CD14-positive monocyte (primary cell): ENCODE measurements at places on chromosomes 7 and 10.

DNA sequence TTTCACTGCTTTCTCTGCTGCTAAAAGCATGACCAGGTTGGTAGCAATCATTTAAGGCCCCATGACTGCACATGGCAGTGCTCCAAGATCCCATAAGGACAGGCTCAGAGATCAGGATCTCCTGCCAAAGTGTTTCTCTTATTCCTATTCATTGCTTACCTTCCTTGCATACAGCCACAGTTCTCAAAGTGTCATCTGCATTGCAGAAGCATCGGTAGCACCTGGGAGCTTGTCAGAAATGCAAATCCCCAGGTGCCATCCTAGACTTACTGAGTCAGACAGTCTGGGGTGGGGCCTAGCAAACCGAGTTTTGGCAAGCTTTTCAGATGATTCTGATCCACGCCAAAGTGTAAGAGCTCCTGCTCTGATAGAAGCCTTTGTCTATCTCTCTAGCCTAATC is 489.0 kb upstream of the AUTS2 start:
- DNase-seq = no peak

DNA sequence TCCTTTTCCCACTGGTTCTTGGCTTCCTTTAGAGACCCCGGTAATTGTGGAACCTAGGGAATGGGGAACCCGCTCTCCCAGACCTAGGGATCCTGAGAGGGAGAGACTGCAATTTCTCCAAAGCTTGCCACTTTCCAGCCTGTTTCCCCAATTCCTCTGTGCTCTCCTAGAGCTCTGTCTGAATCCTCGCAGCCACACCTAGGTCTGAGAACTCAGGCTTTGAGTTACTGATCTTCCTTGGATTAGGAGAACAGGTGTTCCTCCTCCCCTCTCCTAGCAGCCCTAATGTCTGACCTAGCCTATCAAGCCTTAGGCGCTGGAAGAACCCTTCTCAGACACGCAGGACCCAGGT is 20.0 kb downstream of the WNT8B start:
- DNase-seq = no peak

DNA sequence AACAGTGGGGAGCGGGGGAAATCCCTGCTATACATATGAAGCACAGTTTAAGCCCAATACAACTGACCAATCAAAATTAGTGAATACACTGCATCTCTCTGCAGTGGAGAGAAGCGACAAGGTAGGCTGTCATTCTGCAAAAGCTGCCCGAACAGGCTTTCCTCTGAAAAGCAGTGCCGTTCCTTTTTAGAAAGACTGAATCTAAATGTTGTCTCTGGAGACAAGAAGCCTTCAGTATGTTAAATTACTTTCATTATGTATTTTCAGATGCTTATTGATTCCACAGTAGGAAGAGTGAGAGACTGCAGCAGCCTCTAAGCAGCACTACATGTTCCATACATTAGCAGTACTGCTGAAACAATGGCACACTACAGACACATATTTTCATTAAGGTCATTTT is at the start of gene GPR22:
GPR22 (plus strand) TSS at position 129 of the 400 bp plus-strand sequence. CDS start 4,004 bp downstream, outside the sequence.
- DNase-seq = no peak

DNA sequence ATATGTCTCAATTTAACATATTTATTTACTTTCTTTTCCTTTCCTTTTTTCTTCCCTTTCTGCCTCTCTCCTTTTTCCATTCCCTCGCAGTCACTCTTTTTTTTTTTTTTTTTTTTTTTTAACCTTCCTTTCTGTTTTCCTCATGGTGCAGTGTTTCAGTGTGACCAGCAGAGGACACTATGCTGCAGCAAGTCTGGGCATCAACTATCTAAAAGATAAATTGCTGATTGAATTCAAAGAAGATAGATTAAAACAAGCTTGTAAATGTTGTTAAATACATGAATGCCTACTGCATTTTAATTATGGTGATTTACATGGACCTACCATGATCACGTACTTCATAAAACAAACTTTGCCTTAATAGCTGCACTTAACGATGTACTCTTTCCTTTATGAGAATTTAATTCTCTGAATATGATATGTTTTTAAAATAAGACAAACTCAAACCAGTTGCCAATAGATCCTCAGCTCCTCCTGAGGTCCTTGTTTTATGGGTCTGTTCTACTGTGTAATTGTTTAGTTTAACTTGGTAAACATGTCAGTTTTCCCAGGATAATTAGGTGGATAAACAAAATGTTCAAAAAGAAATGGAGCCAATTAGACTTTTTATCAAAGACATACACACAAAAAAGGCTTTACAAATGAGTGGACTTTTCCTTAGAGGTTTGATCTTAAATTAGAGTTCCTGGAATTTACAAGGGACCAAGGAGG is 101.0 kb upstream of the AGR3 start:
- DNase-seq = peak; percentile 29

GRCh38 chr7:16491148-16491547 is 25.6 kb upstream of the SOSTDC1 start:
- DNase-seq = no peak

DNA sequence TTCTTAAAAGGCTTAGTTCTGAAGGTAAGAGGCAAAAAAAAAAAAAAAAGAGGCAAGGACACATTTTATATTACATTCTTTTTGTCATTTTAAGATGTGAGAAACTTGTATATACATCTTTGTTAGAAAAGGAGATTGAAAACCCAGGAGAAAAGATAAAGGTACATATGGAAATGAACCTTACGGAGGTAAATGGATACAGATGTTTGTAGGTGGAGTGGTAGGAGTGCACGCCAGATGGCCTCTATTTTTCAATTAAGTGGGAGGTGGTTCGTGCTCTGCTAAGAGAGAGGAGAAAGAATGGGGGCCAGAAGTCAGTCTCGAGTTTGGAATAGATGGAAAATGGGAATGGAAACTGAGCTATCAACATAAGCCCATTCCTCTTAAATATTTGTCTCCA is 622.5 kb upstream of the GHITM start:
- no peak for DNase-seq

DNA sequence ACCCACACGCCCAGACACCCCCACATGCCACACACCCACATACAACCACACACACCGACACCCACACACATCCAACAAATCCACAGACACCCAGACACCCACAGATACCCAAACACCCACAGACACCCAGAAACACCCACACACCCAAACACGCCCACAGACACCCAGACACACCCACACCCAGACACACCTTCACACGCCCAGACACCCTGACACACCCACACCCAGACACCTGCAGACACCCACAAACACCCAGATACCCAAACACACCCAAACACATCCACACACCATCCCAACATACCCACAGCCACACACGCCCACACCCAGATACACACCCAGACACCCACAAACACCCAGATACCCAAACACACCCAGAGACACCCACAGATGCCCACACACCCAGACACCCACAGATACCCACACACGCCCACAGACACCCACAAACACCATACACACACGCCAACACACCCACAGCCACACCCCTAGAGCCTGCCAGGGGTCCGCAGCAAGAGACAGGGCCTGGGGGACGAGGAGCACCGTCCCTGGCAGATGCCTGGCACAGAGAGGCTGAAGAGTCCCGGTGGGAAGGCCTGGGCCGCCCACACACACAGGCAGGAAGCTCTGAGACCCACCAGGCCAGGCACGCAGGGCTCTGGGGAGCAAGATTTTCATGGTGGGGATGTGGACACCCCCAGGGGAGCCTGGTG is 28.5 kb downstream of the CYP2W1 start:
- no peak for DNase-seq

DNA sequence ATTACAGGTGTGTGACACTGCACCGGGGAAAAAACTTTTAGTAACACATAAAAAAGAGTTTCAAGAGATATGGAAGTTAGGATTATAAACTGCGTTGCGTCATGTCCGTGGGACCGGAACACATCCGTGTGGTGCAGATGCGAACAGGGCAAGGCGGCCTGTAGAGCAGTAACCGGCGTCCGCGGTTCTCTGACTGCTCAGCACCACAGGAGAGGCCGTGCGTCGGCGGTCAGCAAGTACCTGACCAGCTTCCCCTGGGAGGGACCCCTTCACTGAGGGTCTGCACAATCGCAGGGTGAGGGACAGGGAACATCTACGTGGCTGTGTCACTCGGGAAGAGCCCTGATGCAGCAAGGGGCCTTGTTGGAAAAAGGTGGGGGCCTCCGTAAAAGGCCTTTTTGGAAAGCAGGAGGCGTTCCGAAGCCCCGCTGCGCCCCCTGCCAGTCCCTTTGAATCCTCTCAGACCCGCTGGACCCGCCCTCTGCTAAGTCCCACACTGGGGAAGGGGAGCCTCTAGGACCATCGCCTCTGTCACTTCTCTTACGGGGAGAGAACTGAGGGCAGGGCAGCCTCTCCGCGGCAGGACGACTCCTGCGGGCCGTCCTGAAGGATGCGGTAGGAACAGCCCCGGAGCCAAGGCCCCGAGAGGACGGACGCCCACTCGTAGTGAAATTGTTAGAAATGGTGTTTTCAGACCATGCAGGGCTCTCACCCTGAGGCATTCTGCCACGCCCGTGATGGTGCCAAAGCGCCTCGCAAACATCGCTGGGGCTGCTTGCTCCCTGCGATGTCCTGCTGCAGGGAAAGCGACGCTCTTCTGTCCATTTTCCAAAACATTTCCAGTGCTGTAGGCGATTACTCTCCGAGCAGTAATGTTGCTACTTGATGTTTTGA is 771.6 kb upstream of the COBL start:
- no peak for DNase-seq

GRCh38 chr10:119177708-119178371 is 772 bp downstream of the PRDX3 start:
- peak; percentile 25 for DNase-seq

- DNase-seq = no peak
Measured at GRCh38 chr7:95491634-95492314, 6.0 kb downstream of the ASB4 start.

GRCh38 chr10:45404087-45404769 is 30.2 kb downstream of the ALOX5 start:
- DNase-seq = peak; percentile 93

GRCh38 chr7:128879939-128880746 is 17.5 kb downstream of the ATP6V1F start:
- no peak for DNase-seq

DNA sequence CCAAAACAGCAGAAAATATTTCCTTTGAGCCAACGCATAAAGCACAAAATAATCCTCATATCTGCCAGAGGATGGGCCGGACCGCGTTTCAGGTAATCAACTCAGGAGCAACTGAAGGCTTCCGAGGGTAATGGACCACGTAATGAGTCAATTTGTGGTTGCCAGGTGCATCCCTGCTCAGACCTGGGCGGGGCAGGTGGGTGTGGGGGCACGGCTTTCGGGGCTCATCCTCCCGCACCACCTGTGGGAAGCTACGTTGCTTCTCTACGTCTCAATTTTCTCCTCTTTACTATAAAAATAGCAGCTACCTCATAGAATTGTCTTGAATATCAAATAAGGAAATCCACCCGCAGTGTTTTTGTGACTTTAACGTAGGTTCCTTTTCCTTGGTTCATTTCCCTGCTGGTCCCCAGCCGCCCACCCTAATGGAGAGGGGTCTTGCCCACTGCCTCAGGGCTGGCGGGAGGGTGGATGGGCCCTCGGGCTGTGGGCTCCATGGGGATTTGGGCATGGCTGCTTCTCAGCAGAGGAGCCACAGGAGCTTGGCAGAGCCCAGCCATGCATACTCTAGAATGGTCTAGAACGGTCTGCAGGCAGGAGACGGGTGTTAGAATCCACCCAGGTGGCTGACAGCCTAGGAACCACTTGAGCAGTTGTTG is 324.7 kb downstream of the ADARB2 start:
- DNase-seq = no peak

DNA sequence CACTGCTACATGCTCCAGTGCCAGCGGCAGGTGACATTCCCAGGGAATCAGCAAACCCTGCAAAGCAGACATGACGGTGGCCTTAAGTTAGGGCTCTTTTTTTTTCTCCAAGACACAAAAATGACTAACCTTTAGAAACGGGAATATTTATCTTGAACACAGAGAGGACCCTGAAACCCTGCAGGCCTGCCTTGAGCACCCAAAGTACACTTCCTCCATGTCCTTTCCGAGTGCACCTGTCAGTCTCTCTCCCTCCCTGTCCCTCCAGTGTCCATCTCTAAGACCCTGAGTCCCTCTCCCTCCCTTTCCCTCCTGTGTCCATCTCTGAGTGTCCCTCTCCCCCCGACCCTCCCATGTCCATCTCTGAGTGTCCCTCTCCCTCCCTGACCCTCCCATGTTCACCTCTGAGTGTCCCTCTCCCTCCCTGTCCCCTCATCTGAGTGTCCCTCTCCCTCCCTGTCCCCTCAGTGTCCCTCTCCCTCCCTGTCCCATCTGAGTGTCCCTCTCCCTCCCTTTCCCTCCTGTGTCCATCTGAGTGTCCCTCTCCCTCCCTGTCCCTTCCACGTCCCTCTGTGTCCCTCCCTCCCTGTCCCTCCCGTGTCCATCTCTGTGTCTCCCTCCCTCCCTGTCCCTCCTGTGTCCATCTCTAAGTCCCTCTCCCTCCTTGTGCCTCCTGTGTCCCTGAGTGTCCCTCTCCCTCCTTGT is 51.2 kb upstream of the CAMK2B start:
- no peak for DNase-seq

DNA sequence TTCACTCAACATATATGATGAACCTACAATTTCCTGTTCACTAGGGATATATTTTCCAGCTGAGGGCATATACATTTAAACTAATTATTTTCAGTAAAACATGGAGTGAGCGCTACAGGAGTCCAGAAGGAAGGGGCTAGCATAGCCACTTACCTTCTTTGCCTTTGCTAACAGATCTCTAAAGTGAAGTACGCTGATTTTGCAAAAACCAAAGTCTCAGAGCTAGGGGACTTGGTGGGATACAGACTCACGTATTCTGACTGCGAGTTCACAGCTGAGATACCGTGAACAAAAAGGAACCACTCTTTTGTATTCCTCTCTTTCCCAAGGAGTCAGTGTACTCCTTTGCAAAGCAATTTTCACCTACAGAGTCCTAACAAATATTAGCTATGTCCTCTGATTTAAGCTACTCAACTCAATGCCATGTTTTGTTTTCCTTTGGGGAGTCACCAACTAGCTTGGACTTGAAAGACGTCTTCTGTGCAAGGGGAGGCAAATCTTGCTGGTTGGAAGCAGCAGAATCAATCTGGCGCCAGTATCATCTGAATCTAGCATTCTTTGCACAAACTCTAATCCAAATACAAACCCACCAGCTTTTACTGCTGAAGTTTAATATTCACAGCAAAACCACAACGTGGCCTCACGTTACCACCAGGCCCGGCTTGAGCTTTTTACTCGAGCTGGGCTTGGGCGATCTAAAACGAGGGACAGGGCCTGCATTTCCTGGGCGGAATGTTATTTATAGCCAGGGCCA is 657 bp downstream of the CDNF start:
- no peak for DNase-seq

- DNase-seq = no peak
Measured at GRCh38 chr7:45579391-45579801, 5.2 kb downstream of the ADCY1 start.

GRCh38 chr10:13072339-13072738 is 27.6 kb upstream of the OPTN start:
- DNase-seq = no peak

GRCh38 chr10:113521475-113521795 is 31.4 kb upstream of the HABP2 start:
- no peak for DNase-seq
